ENCODE measurements at places on chromosomes 16 and 17.

DNA sequence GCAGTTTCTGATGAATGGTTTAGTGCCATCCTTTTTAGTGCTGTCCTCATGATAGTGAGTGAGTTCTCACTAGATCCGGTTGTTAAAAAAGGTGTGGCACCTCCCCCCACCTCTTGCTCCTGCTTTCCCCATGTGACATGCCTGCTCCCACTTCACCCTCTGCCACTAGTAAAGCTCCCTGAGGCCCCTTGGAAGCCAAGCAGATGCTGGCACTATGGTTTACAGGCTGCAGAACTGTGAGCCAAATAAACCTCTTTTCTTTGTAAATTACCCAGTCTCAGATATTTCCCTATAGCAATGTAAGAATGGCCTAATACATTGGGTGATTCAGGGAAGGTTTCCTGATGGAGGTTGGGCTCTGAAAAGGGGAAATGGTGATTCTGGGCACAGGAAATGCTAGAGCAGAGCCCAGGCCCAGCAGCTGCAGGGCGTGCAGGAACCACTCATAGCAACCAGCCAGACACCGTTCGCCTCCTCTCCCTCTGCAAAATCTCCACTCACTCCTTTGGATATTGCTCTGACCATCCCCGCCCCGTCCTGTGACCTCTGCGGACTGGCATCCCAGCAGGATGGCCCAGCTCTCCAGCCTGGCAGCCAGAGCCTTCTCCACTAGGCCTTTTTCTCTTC, 2.6 kb upstream of the ADORA2B start:
- no peak for DNase-seq

DNA sequence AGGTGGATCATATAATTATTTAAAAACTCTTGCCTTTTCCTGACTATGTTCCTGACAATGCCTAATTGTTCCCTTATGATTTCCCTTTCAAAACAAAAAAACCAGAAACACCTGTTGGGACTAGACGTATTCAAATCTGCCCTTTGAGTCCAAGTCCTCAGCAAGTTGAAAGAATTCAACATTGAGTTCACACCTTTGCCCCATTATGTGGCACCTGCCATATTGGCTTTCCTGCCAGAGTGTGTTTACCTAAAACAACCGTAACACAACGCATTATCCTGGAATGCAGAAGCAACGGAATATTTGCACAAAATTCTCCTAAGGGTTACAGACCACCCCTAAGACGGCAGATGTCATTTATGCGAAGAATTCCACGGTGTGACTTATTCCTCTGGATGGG, 105.9 kb downstream of the ZFHX3 start:
- DNase-seq: no peak

DNA sequence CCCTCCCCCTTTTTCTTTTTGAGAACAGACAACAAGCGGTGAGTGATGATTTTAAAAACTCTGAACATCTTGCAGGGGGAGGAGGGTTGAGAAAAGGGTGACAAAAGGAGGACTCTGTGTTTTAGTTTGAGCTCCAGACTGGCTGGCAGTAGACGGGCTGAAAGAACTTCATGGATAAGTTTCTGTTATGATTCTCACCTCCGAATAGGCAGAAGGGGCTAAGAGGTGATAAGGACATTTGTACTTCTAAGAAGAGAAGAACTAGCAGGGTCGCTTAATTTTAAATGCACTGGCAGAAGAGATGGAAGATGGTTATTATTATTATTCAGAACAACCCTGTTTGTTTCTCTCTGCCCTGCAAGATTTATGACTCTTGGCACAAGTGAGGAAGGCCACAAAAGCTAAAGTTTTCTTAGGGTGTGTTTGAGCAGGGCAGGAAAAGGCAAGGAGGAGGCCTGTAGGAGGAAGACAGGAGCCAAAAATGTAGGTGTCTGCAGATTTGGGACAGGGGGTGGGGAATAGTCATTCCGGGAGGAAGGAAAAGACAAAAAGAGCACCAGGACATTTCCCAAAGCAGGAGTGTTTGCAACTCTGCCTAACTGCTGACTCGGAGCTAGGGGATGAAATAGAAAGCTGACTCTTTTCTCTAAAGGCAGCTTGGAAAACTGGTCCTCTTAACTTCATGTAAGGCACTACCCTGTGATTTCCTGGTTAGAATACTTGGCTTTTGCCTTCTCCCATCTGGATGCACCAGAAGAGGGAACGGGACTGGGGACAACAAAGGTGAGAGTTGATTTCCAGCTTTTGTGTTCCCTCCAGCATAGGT, 11.9 kb upstream of the HOXB2 start:
- no peak for DNase-seq

DNA sequence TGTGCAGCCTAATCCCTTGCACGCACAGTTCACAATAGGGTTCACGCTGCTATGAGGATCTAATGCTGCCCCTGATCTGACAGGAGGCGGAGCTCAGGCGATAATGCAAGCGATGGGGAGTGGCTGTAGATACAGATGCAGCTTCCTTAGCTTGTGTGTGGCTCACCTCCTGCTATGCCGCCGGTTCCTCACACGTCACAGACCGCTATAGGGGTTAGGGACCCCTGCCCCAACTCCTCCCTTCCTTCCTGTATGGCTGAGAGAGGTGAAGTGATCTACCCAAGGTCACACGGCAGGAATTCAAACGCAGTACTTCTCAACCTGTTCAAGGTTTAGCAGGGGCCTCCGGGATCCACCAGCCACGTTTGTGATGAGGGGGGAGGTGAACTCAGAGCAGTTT, 13.4 kb upstream of the PLLP start:
- no peak for DNase-seq

GRCh38 chr17:73576556-73577098, 67.6 kb downstream of the SDK2 start:
- DNase-seq: no peak

Measured in GM12892 (cell line).